ENCODE measurements at places on chromosomes 4 and X.

DNA sequence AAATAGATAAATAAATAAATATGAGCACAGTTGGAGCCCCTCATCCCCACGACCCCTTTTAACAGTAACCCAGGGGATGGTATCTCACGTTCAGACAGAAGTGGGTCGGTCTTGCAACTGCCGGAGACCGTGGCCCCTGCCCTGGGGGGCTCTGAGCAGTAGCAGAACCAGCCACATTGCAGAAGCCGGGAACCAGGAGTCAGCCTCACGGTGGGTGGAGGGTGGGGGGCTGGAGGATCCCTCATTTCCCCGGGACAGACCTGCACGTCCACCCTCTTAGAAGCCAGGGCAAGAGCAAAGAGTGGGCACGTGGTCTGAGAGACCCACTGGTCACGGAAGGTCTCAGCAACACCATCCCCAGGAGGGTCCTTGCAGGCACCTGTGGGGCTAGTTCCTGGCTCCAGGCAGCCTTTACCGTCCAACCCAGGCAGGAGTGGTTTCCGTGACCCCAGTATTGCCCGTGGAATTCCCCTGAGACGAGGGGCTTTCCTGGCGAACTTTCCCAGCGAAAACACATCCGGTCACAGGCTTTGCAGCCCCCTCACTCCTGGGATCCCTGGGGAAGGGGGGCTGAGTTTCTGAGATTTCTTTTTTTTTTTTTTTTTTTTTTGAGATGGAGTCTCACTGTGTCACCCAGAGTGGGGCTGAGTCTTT lies 8.8 kb upstream of the IL3RA start:
- no peaks in the 10 kb centered on the region for H3K4me1 ChIP-seq
- no peaks in the 10 kb centered on the region for H3K36me3 ChIP-seq
- no peak for DNase-seq
- H3K27me3 ChIP-seq: peaks cover 7% of the 10 kb centered on the region

DNA sequence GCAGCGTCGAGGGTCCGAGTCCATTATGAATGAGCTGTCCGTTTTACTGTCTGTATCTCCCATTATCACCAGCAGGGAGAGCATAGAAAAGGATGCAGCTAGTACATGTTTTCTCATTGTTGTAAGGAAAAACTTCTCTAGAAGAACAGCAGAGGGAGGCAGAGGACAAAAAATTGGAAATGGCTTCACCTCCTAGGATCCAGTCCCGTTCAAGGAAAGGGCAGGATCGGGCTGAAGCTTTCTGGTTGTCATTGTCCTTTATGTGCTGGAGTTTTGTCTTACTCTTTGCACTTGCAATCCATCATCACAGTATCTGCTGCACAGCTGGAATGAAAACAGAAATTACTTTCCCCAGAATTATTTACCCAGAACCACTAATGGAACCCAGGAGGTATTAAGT lies 14.7 kb downstream of the NDP start:
- H3K27me3 ChIP-seq: no peaks in the 10 kb centered on the region
- H3K4me1 ChIP-seq: peaks cover 6% of the 10 kb centered on the region
- no peaks in the 10 kb centered on the region for H3K36me3 ChIP-seq
- H3K4me3 ChIP-seq: no peak overlapping the region

- H3K27ac ChIP-seq: no peak overlapping the region
- no peaks in the 10 kb centered on the region for H3K27me3 ChIP-seq
- H3K4me3 ChIP-seq: no peak overlapping the region
- H3K4me1 ChIP-seq: peaks cover 14% of the 10 kb centered on the region
Measured at GRCh38 chr4:136424052-136424451, 1108.2 kb downstream of the PCDH18 start.

GRCh38 chrX:68571610-68572311 lies 72.9 kb downstream of the YIPF6 start:
- no peak overlapping the region for H3K27ac ChIP-seq
- H3K36me3 ChIP-seq: no peaks in the 10 kb centered on the region
- no peak overlapping the region for H3K4me3 ChIP-seq
- no peaks in the 10 kb centered on the region for H3K4me1 ChIP-seq
- DNase-seq: no peak
